Progenitor cell of endocrine pancreas (in vitro differentiated cells): ENCODE measurements at places on chromosomes 13 and 19.

- DNase-seq, result no peak
Observed at GRCh38 chr19:16457195-16457953, 14.4 kb downstream of the EPS15L1 start.

- no peak for DNase-seq
Observed at GRCh38 chr13:87674247-87674738, 3.1 kb downstream of the SLITRK5 start.

DNA sequence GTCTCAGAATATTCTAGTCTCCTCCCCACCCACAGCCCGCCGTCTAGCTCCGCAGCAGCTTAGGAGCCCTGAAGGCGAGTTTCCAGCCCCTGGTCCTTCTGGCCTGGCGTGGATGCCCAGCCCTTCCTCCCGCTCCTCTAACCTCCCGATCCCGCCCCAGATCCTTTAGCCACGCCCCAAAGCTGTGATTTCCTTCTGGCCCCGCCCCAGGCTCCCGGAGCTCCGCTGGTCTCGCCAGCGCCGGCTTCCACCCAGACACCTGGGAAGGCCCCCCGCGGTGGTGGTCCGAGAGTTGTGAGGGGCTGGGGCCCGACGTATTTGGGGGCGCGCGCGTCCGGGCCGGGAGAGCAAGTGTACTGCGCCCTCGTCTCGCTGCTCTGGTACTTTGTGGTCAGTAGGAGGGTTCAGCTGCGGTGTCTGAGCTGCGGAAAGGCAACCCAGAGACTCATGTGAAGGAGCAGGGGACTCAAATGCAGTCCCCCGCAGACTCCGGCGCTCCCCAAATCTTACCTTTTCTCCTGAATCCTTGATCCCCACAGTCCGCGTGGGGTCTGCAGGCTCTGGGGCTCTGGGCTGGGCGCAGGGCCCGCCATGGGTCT is at the start of gene CGB7:
TSS of gene CGB7 (minus strand) at position 114 of the 599 bp plus-strand sequence. CDS start 2,374 bp downstream, outside the sequence.
- peak; percentile 53 for DNase-seq

GRCh38 chr13:49046519-49046918 is 70.8 kb downstream of the FNDC3A start:
- DNase-seq, result no peak

- no peak for DNase-seq
Observed at GRCh38 chr13:51793570-51794271, 10.2 kb downstream of the DHRS12 start.

- DNase-seq, result no peak
Observed at GRCh38 chr13:28805193-28805819, 14.8 kb upstream of the MTUS2 start.

- no peak for DNase-seq
Observed at GRCh38 chr13:114140131-114140905, 7.9 kb upstream of the RASA3 start.

DNA sequence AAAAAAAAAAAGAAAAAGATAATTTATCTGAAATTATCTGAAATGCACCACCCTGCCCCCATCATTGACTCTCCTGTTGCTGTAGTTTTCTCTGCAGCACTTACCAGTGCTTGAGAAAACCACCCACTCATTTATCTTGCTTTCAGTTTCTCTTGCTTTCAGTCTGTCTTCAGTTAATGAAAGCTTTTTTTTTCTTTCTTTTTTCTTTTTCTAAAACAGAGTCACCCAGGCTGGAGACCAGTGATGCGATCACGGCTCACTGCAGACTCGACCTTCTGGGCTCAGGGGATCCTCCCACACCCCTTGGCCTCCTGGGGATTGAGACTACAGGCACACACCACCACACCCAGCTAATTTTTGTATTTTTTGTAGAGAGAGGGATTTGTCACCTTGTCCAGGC is 4.3 kb upstream of the ACP5 start:
- no peak for DNase-seq

- no peak for DNase-seq
Observed at GRCh38 chr13:49530457-49530856, 34.7 kb downstream of the PHF11 start.

GRCh38 chr19:51783372-51783771 is 11.6 kb upstream of the FPR3 start:
- no peak for DNase-seq
